Activated CD4-positive, alpha-beta T cell treated with anti-CD3 and anti-CD28 coated beads, Interleukin-2, amount 50 U/mL, for 24 hours (primary cell): ENCODE measurements at places on chromosomes 5 and 9.

DNA sequence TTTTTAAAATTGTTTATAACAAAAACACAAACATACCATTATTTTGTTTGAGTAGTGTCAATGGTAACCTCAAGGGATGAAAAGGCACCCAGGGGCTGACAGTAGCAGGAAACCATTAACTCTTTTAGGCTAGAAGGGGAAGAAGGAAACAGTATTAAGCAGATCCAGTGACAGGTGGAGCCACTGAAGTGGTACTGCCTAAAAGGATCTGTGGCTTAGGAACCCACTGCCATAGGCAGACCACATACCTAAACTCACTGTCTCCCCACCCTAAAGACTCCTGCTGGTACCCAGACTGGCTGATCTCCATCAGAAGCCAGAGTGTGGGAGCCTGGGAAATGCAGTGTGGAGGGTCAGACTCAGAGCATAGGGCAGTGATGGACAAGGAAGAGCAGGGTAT is 13.5 kb downstream of the RLN1 start:
- DNase-seq: no peak

GRCh38 chr5:167835146-167835545 is 456.3 kb upstream of the WWC1 start:
- no peak for DNase-seq

GRCh38 chr5:15936505-15937245 is 242.9 kb downstream of the MARCHF11 start:
- DNase-seq: no peak

DNA sequence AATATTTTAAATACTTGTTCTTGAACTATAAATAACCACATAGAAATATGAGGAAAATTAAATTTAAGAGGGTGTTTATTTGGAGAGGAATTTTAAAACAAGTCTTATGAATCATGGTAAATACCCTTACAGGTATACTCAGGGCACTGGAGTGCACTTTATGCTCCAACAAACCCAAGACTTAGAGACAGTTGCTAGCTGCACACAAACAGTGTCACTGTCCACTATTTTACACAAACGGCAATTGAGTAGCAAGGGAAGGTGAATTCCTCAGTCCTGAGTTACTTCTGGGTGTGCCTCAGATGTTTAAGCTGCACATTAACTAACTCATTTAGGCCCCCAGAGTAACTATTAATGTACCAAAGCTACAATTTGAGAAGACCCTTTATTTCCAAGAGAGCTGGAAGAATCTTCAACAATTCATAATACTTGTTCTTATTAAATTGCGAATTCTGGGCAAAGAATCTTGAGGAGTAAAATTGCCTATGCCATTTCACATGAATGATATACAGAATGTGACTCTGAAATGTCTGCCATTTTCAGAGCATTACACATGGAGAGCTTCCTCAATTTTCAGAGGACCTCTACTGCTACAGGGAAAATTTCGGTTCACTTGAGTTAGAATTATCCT is 371.2 kb downstream of the PDE4D start:
- no peak for DNase-seq

DNA sequence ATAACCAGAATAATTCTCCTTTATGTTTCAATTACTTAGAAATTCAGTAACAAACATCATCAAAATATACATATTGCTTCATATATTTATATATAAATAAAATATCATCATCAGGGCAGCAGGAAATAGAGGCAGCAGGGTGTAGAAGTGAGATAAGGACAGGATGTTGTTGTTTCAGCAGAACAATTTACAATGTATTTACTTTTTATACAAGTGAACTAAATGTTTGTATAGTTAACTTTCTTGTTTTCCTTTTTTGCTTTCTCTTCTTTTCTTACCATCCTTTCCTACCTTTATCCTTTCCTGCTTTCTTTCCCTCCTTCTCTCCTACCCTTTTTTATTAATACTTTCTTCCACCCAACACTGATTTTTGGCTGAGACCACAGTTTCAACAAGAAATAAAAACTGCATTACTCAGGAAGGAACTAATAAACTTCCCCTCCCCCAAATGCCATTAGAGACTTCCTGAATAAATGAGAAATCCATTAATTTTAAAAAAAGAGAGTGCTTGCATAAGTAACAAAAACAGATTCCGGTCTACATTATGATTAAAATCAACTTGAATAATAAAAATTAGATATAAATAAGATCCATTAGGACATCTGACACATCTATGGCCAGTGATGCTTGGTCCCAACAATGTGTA is 159.8 kb upstream of the ACOT12 start:
- DNase-seq: no peak

GRCh38 chr5:64947031-64947430 is 178.3 kb downstream of the CWC27 start:
- no peak for DNase-seq

DNA sequence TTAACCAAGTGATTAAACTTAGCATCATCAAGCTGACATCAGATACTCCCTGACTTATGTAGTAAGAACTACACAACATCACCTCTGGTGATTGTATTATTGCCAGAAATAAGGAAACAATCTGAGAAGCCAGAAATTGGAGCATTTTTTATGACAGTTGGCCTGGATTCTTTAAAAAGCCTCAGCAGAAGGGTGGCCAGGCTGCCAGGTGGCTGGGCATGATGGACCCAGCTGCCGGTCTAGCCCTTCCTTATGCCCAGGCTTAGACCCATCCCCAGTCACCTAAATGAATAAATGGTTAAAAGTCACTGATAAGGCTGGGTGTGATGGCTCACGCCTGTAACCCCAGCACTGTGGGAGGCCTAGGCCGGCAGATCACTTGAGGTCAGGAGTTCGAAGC is 12.8 kb downstream of the OR1K1 start:
- no peak for DNase-seq

- no peak for DNase-seq
Measured at GRCh38 chr9:136147038-136147889, 28.6 kb upstream of the TMEM250 start.

GRCh38 chr5:124741711-124742496 is 4.5 kb downstream of the ZNF608 start:
- no peak for DNase-seq

DNA sequence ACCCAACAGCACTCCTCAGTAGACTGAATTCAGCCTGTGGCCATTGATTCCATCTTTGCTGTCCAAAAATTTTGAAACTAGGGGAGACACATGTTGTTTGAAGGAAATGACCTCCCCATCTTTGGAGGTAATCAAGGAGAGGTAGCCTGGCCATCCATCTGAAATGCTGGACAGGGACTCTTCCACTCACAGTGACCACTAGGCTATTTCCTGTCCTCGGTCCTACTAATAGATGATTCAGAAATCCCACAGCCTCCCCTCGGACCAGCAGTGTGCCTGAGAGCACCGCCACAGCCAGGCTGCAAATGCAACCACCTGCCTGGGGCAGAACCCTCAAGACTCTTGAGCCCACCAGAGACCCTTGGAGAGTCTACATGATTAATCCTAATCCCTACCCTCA is 12.5 kb downstream of the HRH2 start:
- DNase-seq: no peak

DNA sequence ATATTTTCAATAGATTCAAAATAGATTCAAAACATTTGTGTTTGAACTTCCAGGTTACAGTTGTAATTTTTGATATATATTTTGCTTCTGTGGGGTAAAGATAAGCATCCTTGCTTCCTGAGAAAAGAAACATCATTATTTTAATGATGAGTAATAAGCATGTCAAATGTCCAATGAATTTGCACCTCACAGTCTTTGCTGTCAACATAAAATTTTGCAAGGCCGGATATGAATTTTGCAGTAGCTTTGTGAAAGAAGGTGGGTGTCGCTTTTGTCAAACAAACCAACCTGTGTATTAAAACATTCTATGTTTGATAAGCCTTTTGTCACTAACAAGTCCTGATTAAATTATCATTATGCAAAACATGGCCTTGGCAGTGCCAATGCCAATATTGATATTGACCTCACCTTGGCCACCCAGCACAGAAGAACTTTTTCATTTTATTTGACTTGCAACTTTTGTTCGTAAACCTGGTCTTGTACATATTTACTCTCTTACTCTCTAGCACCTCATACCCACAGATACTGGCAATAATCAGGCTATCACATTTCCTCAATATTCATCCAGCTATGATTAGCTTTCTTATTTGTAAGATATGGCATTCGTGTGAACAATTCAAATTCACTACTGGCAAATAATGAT is 645.0 kb upstream of the KLF4 start:
- no peak for DNase-seq

- DNase-seq: no peak
Measured at GRCh38 chr9:98087420-98088354, 31.2 kb downstream of the NANS start.

GRCh38 chr9:92807031-92807756 is 42.6 kb upstream of the BICD2 start:
- DNase-seq: no peak

DNA sequence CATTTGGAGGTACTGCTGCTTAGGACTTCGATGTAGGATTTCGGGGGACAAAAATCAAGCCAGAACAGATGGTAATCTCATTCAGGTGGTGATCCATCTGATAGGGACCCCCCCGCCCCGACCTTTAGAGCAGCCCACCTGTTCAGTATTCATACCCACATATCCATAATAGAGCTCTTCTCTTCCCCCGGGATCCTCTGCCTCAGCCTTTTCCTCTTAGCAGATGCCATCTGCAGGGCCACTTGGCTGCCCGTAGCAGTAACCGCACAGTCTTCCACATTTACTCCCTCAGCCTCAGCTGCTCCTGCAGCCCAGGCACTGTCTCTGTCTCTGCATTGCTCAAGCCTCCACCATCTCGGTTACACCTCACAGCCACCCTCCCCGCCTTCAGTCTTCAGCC is 65.8 kb upstream of the RARS1 start:
- DNase-seq: no peak

DNA sequence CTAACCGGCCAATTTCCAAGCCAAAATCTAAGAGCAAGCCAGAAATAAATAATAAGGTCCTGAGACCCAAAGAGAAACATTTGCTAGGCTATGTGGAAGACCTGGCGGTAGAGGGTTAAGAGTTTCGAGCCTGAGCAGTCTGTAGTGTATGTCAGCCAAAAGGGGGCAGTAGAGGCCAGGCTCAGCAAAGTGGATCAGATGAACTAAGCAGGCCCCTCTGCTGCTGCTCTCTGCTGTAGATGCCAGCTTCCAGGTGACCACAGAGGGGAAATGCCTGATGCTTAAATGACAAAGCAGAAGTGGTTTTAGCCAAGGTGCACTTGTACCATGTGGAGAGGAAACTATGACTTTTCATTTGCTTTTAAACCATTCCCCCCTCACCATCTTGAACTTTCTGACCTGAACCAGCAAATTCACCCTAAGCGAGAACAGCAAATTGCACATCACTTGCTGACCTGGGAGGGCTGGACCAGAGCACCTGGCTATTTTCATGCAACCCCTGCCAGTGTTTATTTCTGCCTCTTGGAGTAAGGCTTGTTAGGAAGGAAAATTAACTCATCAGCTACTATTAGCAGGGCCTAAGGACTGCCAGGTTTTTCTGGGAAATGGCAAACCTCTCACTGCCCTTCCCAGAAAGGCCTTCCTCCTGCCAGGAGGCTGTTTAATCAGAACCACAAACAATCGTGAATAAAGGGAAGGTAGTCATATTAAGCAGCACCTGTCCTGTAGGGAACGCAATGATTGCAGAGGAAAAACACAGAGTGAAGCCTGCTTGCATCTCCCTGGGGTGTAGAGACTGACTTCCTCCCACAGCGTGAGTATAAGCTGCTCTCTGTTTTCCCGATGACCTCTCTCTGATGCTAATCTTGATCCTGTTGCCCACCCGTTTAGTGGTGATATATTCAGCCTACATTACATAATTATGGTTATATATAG is 818.2 kb downstream of the TLR4 start:
- DNase-seq: no peak

GRCh38 chr9:37913480-37914153 is 9.7 kb upstream of the SLC25A51 start:
- DNase-seq: peak; percentile 70

DNA sequence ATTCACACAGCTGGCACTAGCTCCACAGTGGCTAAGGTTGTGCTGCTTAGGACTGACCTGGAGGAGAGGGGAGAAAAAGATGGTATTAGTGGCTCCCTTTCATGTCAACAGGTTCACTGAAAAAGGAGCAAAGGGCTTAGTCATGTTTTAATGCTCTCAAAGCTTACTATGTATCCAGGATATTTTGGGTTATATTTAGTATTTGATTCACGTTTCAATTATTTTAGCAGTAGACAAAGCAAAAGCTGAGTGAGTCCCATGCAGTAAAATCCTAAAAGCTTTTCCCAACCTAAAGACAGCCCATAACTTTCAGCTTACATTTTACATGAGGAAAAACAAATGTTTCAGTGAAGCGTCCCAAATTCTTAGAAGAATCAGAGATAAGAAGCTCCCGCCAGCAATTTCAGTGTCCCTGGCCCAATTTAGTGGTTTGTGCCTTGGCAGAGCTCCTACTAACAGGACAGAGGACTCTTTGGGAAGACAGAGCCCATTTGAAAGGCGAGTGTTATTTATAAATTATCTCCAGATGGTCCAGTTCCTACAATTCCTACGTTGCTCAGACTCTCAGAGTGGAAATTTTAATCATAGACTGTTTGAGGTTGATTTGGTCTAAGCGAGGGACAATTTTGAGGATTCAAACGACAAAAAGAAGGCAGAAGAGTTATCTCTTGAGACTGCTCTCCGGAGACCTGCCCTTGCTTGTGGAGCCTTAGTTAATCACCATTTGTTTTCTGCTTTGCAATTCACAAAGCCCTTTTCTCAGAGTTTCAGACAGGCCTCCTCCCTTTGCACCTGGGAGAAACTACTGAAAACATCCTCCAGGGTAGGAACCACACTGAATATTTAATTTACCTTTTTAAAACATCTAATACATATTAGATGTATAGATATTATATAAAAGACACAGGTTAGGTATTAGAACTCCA is 225.0 kb upstream of the ANKRD55 start:
- no peak for DNase-seq

GRCh38 chr5:154663424-154663823 is 91.8 kb upstream of the LARP1 start:
- DNase-seq: no peak

GRCh38 chr5:141668601-141669265 is 13.3 kb downstream of the ARAP3 start:
- no peak for DNase-seq

DNA sequence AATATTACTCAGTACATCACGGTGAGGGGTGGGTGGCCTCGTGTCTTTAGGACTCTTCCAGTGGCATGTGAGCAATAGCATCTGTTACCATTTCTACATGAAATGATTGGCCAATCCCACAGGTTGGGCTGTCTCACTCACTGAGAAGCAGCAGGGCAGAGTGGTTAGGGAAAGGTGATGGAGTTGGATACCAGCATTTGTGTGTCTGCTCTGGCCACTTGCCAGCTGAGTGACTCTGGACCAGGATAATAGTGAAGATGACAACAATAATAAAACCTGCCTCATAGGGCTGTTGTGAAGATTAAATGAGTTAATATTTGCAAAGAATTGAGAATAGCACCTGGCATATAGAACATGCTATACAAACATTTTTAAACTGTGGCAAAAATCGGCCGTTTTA is 42.0 kb downstream of the IQGAP2 start:
- DNase-seq: no peak
